Activated CD8-positive, alpha-beta T cell treated with anti-CD3 and anti-CD28 coated beads for 36 hours (primary cell): ENCODE measurements at places on chromosomes 4 and X. TPM values are rescaled to one million over a fixed set of nuclear protein-coding genes. Genes with fewer than 3 reads are reported as not detected.

MID1IP1 gene
- total RNA-seq = 74.6 TPM

CFAP47 gene
- not detected for total RNA-seq

RTL3 gene
- total RNA-seq = not detected

RAB39B gene
- total RNA-seq = 13.2 TPM

FHIP1A gene
- total RNA-seq = 0.76 TPM

SORBS2 gene
- not detected for total RNA-seq

GRIA2 gene
- total RNA-seq = not detected

CT45A7 gene
- total RNA-seq = not detected

SH3RF1 gene
- 0.34 TPM for total RNA-seq

HHIP gene
- not detected for total RNA-seq

SCML2 gene
- 3.1 TPM for total RNA-seq

ENOPH1 gene
- 83.5 TPM for total RNA-seq

HMGN5 gene
- total RNA-seq = 3.2 TPM

TEX13C gene
- total RNA-seq = not detected

DHRSX gene
- 19.7 TPM for total RNA-seq

BTC gene
- total RNA-seq = not detected

F8A2 gene
- not detected for total RNA-seq

RGS12 gene
- total RNA-seq = 4.7 TPM

CD40LG gene
- 2.6 TPM for total RNA-seq

ITIH6 gene
- not detected for total RNA-seq

PAGE5 gene
- not detected for total RNA-seq

HTR2C gene
- not detected for total RNA-seq

SPRY1 gene
- total RNA-seq = 137 TPM
